ENCODE measurements at places on chromosomes 6 and 20.

DNA sequence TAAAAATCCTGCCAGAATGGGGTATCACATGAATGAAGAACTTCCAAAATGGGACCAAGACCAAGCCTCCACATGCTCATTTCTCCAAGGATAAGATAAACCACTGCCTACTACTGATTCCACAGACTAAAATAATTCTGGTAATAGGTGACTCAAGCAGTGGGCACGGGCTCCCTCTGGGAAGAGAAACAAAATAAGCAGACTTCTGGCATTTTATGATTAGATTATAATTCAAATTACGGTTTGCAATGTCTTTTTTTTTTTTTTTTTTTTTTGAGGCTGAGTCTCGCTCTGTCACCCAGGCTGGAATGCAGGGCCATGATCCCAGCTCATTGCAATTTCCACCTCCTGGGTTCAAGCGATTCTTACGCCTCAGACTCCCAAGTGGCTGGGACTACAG lies 16.0 kb downstream of the UQCC1 start:
- DNase-seq, result no peak

- no peak for DNase-seq
These were observed 177.1 kb downstream of the ALDH8A1 start for GRCh38 chr6:134772671-134773360.

- DNase-seq, result no peak
These were observed 11.2 kb upstream of the TTPAL start for GRCh38 chr20:44464514-44464913.

DNA sequence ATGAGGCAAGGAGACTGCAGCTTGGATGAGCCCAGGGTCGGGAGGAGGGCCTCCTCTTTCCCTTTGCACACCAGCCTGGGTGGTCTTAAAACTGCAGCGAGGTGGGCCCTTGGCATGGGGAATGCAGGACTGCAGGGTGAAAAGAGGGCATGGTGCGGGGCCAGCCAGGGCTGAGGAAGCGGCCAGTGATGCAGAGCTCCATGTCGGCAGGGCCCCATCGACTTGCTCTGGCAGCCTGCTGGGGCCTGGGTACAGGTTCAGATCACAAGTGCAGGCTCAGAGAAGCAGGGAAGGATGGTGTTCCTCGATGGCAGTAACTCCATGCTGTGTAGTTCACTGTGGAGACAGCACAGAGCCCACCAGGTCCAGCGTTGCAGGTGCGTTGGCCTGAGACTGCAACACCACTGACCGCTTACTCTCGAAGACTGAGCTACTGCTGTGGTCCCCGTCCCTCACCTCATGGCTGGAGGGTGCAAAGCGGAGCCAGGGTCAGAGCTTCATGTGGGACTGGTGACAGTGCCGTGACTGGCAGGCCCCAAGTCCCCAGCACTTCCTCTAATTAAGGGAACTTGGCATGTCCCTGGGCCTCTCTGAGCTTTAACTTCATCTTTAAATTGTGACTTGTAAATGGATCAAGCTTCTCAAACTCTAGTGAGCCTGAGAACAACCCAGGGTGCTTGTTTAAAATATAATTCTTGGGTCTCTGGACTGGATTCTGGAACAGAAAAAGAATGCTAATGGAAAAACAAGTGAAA lies 223.2 kb downstream of the SYNDIG1 start:
- DNase-seq, result no peak

DNA sequence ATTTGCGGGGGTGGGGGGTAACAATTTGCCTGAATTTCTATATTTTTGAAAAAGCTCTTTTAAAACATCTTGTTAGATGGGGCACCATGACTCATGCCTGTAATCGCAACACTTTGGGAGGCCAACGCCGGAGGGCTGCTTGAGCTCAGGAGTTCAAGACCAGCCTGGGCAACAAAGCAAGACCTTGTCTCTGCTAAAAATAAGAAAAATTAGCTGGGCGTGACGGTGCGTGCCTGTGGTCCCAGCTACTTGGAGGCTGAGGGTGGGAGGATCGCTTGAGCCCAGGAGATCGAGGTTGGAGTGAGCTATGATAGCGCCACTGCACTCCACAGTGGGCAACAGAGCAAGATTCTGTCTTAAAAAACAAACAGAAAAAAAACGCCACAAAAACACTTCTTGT lies 41.5 kb upstream of the TIAM2 start:
- DNase-seq, result no peak

Measured in HuH-7.5 (cell line).